ENCODE measurements at places on chromosomes 4 and X.

DNA sequence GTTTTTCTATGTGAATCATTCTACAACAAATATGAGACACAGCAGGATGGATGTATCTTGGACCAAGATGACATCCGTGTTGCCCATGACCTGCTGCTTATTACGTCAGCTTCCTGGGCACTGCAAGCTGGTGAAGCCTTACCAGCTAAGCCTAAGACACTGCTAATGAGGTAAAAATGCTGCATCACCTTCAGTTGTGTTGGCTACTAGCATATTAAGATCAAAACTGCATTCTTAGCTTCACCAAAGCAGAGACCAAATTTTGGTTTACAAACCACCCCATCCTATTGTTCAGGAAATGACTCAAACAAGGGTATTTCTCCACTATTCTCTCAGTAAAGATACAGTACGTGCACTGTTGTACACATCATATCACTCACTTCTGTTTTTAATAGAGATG is 50.3 kb downstream of the MAML3 start:
- DNase-seq, result no peak

- no peak for DNase-seq
Observed at GRCh38 chr4:40594261-40595178, 35.1 kb downstream of the RBM47 start.

- DNase-seq, result no peak
Observed at GRCh38 chr4:186651181-186651603, 72.5 kb downstream of the FAT1 start.

GRCh38 chr4:1402021-1402515 is 4.2 kb downstream of the NKX1-1 start:
- DNase-seq, result no peak

DNA sequence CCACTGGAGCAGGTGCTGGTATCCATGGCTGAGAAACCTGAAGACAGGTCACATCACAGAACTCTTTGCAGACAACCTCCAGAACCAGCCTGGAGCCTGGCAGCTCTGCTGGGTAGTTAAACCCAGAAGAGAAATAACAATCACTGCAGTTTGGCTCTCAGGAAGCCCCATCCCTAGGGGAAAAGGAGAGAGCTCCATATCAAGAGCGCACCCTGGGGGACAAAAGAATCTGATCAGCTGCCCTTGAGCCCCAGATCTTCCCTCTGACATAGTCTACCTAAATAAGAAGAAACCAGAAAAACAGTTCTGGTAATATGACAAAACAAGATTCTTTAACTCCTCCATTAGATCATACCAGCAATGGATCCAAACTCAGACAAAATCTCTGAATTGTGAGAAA is 823.2 kb upstream of the FRG1 start:
- no peak for DNase-seq

GRCh38 chr4:177119691-177120090 is 190.0 kb upstream of the NEIL3 start:
- DNase-seq, result no peak

GRCh38 chr4:72969976-72970375 is 99.5 kb downstream of the COX18 start:
- DNase-seq, result no peak

DNA sequence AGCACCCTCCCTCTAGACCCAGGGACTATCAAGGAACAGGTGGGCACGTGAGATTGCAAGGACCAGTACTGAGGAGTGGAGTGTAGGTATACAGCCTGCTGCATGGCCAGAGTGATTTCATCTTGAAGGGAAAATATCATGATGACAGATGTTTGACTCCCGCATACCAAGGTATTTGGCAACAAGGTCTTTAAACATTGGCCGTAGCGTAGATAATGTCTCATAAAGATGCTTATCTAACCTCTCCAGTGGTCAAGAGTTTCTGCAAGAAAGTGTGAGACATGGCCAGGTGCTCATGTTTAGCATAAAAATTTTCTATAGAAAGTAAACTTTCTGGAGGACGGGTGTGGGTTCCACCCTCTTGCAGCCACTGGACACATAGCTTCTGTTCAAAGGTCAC is 18.7 kb upstream of the ZNF630 start:
- no peak for DNase-seq

DNA sequence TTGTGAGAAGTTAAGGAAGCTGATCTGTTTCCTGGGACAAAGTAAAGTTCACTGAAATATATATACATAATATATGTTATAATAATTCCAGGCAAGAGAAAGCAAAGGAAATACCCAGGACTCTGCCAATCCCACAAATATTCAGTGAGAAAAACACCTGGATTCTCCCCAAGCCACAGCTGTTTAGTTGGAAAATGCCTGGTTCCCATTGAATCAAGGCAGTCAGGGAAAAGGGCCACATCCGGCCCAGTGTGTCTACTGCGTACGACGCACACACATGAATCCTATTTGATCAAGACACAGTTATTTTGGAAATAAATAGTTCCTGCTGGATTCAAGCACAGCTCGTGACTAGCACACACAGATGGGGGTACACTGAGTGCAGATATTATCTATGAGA is 6.3 kb upstream of the DCHS2 start:
- DNase-seq, result no peak

GRCh38 chrX:72297953-72298730 is 7.6 kb downstream of the CITED1 start:
- no peak for DNase-seq

- no peak for DNase-seq
Observed at GRCh38 chrX:137930533-137930932, 364.6 kb downstream of the ZIC3 start.

DNA sequence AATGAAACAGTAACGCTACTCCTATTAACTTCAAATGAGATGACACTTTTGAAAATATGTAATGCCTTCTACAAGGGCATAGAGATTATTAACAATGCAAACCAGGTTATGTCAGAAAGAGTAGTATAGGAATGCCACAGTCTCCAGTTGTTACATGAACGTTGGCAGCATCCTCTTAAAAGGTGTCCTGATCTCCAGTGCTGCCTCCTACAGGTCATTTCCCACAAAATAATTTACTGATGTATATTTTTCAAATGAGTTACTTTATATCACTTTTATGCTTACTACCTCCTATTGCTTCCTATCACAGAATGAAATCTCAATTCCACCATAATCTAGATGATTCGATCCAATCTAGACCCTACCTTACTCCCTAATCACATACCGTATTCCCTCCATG is 195.2 kb upstream of the EPHA5 start:
- peak; percentile 2 for DNase-seq

DNA sequence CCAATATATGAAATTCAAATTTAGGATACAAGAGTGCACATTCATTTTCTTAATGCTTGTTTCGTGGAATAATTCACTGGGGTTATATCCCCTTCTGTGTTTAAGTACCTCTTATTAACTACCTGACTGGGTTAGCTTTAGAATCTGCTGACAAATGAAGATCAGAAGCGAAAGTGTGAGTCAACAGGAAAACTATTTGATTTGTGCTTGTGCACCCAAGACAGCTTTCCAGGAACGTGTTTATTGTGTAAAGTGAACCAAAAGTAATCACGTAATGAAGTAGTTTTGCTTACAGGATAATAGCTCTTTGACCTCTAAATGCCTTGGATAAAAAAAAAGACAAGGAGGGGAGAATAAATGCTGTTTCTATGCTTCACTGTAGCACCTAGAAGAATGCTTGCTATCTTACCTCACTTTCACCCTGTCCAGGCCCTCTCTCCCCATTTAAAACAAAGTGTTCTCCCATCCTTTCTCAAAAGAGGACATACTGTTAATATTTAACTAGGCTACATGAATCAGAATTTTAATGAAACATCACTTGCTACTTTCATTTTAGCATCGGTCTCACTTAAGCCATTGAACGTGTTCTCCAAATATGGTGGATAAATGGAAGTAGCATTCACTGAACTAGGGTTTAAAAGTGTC is 141.9 kb downstream of the THOC2 start:
- DNase-seq, result peak; percentile 55

DNA sequence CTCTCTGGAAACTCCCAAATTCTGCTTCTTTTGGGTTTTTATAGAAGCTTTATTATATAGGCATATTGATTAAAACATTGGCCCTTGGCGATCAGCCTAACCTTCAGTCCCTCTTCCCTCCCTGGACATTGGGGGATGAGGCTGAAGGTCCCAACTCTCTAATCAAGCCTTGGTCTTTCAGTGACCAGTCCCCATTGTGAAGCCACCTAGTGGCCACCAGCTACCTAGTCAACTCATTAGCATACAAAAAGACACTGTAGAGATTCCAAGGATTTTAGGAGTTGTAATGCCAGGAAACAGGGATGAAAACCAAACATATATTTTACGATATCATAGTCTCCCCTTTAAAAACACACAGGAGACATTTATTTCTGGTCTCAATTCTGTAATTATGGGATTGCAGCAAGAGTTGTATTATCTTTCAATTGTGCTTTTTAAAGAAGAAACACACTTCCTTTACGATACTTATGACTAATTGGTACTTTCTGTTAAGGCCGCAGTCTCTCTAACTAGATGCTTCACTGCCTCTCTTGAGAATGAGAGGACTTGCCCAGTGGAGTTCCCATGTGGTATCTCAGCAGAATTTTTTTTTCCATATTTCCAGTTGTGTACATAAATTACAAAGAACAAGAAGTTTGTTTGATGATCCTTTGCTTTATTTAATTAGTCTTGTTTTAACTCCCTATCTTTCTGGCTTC is 58.2 kb downstream of the WDR17 start:
- DNase-seq, result peak; percentile 16

- no peak for DNase-seq
Observed at GRCh38 chr4:3210467-3210866, 38.5 kb upstream of the MSANTD1 start.

GRCh38 chrX:1945879-1946278 is 331.0 kb downstream of the ASMT start:
- DNase-seq, result no peak

GRCh38 chrX:102712216-102712966 is at the start of gene GPRASP2:
TSS of gene GPRASP2 (plus strand) at chrX:102712448. CDS start at chrX:102714870, 2,422 bp downstream.
- peak; percentile 27 for DNase-seq
